ENCODE measurements at places on chromosomes 11 and 22. TPM values are rescaled to one million over a fixed set of nuclear protein-coding genes. Genes with fewer than 3 reads are reported as not detected.

The OR52E8 gene
- not detected for total RNA-seq

The SPON1 gene
- total RNA-seq, result 4.6 TPM

The ZNF280B gene
- total RNA-seq, result 0.21 TPM

The PMM1 gene
- 11.7 TPM for total RNA-seq

The LRRC32 gene
- total RNA-seq, result 0.72 TPM

The BEST1 gene
- 1.7 TPM for total RNA-seq

The ATP5MG gene
- 54.1 TPM for total RNA-seq

The PTPN5 gene
- not detected for total RNA-seq

The MUC6 gene
- total RNA-seq, result not detected

The SYVN1 gene
- total RNA-seq, result 19.0 TPM

The LRRN4CL gene
- under 0.01 TPM for total RNA-seq

The TRAF6 gene
- 7.5 TPM for total RNA-seq

The RASD2 gene
- 0.43 TPM for total RNA-seq

The PLAAT5 gene
- 0.21 TPM for total RNA-seq

The PRSS23 gene
- total RNA-seq, result 104 TPM

The VPREB1 gene
- not detected for total RNA-seq

The RHOD gene
- 149 TPM for total RNA-seq

The TMEM191C gene
- total RNA-seq, result not detected

The DYNC2H1 gene
- total RNA-seq, result 10.1 TPM

The SCGB1D2 gene
- total RNA-seq, result not detected

The MYBPC3 gene
- total RNA-seq, result not detected
